ENCODE measurements at places on chromosomes 4 and X.

DNA sequence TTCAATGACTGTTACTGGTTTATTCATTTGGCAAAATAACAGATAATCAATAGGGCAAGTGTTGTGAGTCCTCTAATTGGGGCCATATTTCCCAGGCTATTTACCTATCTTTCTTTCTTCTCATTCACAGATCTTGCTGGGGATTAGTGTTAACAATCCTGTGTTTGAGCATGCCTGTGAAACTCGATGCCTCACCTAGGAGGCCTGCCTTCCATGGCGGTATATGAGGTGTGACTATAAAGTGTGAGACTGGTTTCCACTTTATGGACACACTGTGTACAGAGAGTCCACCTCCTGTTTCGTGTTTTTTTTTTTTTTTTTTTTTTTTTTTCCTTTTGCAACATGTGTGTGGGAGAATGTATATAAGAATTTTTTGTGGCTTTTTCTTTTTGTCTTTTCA lies 199.3 kb downstream of the BMPR1B start:
- no peak for DNase-seq

DNA sequence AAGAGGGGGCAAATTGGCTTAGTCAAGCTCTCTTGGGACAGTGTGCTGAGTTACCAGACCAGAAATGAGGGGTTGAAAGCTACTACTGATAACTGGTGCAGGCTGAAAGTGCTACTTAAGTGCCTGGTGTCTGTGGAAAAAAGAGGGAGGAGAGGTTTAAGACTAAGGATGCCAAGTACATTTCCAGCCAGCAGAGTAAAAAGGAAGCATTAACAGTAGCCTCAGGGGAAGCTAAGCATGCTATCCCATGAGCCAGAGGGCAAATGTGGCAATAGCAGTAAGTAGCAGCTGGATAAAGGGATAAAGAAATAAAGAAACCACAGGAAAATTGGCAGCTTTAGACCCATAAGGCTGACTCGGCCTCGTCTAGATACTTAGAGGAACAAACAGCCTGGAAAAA lies 196.3 kb upstream of the MAB21L2 start:
- no peak for DNase-seq

- no peak for DNase-seq
These were observed 185.5 kb upstream of the PSAPL1 start for GRCh38 chr4:7620086-7620813.

DNA sequence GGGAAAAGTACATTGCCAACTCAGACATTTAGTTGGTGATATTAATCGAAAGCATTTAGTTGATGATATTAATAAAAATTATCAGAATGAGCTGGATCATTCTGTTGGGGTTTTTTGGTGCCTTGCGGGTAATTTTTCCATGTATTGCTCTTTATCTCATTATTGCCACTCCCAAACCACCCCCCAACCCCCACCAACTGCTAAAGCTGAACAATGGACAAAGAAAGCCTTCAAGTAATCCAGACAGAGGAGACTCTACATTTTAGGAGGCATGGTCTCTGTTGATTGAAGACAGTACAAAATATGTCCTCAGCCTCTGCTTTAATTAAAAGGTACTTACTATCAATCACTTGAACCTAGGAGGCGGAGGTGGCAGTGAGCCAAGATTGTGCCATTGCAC lies 22.5 kb downstream of the PDK3 start:
- no peak for DNase-seq

DNA sequence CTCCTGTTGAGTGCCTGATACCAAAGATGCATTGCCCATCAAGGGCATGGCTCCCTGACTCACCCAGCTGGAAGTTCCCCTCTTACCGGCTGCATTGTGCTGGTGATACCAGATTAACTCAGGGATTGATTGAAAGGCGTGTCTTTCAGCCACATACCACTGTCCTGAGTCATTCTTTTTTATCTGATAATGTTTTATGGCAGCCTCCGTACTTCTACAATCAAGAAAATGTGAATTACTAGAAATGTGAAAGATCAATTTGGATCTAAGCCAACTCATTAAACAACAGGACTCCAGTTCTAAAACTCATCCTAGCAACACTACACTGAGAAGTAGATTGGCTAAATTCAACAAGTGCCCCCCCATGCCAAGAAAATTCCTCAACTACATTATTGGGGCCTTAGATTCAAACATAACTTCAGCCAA lies 40.0 kb downstream of the TXK start:
- DNase-seq: no peak

DNA sequence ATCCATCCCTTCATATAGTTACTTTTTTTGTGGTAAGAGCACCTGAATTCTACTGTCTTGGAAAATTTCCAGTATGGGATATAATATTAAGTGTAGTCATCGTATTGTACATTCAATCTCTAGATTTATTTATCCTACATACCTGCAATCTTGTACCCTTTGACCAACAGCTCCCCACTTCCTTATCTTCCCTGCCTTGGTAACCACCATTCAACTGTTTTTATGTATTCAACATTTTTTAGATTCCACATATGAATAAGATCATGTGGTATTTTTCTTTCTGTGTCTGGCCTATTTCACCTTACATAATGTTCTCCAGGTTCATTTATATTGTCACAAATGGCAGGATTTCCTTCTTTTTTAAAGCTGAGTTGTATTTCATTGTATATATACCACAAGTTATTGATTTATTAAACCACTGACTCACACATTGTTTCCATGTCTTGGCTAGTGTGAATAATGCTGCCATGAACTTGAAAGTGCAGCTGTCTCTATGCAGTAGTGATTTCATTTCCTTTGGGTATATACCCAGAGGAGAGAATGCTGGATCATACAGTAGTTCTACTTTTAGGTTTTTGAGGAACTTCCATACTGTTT lies 572.5 kb downstream of the MAGEB5 start:
- DNase-seq: no peak

- DNase-seq: no peak
These were observed 5.5 kb upstream of the OPRPN start for GRCh38 chr4:70392057-70392776.

- DNase-seq: no peak
These were observed 36.1 kb downstream of the CPLX1 start for GRCh38 chr4:789571-790465.

GRCh38 chr4:72205298-72205697 lies 173.5 kb downstream of the NPFFR2 start:
- no peak for DNase-seq

DNA sequence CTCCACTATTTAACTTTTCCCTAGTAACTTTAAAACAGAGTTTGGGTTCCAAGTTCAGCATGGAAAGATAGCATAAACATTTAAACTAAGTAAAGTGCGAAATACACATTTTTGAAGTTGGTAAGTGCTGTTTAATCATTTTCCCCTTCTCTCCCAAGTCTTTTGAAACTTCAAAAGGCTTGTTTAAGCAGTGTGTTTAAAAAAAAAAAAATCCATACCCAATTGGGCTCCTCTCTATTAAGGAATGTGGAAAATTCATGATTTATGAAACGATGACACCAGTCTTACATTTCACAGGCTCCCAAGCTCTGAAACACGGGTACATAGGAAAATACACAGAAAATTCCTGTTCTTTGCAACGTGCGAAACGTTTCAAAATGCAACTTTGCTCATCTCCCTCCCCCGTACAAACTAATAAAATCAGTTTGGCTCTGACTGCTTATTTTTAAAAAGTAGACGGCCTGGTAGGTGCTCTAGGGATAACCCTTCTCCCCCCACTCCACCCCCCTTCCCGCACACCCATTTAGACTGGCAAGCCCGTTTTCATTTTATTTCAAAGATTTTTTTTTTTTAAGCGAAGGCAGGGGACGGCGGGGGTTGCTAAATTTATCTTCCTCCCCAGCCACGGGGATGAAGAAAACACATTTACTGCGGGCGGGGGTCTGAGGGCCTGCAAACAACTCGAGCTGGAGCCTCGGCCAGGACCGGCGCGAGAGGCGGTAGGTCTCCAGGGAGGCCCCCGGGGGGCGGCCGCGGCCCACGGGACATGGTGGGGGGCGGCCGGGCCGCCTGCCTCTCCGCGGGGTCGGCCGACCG lies 786 bp upstream of the ZFX start:
- no peak for DNase-seq

- DNase-seq: no peak
These were observed 24.6 kb downstream of the HERC5 start for GRCh38 chr4:88481537-88481936.

GRCh38 chr4:73230865-73231517 lies 27.6 kb downstream of the ANKRD17 start:
- no peak for DNase-seq

GRCh38 chrX:56813318-56813837 lies 84.3 kb downstream of the NBDY start:
- peak; percentile 59 for DNase-seq

- DNase-seq: no peak
These were observed 206.1 kb downstream of the SLC39A8 start for GRCh38 chr4:102139132-102139573.

DNA sequence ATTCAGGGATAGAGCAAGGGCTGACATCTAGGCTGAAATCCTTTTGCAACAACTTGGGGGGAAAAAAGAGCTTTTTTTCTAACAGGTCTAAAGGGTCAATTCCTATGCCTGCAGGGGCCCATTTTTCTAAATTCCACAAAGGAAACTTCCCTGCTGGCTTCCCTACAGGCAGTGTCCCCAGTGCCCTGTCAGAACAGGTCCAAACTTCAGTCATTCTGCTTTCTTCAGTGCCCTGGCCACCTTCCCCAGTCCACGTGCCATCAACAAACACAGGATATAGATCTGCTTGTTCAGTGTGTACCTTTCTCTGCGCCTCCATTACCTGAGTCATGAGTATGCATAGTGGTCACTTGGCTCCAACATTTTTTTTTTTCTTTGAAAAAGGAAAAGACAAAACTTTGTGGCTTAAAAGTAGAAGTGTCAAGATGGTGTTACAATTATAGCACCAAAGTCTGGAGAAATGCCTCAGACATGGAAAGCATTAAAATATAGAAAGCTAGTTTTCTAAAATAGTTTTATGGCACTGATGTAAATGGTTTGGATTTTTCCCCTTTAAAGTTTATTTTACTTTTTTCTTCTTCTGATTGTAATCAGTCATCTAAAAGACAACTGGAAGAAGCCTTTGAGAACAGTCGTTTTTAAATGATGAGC lies 84.0 kb upstream of the JADE1 start:
- no peak for DNase-seq

DNA sequence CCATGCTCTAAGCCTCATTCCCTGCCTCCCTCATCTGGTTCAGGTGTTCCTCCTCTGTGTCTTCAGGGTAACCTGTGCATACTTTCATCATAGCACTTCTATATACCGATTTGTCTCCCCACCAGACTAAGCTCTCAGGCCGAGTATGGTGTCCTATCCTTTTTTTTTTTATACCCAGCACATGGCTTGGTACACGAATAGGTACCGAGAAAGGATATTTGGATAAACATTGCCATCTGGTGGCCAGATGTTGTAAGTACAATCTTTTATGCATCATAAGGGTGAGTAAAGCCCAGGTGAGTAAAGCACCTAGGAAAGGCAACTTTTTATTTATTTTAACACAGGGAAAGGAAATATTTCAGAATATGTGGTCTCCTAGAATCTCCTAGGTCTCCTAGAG lies 68.4 kb downstream of the MID2 start:
- DNase-seq: peak; percentile 37

DNA sequence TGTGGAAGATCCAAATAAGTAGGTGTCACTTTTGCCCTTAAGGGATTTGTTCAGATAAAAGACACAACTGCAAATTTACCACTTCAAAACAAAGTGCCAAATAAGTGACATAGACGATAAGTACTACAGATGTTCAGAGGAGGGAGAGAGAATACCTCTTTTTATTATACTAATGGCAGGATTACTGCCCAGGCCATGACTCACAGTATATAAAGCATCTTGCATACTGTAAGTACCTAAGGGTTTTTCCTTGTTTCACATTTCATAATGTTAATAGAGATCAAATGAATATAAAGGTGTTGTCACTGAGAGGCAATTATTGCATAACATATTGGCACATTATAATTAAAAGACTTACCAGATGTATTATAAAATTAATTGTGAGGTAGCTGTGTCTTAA lies 46.4 kb downstream of the PTPN13 start:
- DNase-seq: no peak

- DNase-seq: no peak
These were observed 36.2 kb upstream of the ATP6AP2 start for GRCh38 chrX:40544343-40545266.

GRCh38 chr4:40596522-40596921 lies 33.1 kb downstream of the RBM47 start:
- no peak for DNase-seq

DNA sequence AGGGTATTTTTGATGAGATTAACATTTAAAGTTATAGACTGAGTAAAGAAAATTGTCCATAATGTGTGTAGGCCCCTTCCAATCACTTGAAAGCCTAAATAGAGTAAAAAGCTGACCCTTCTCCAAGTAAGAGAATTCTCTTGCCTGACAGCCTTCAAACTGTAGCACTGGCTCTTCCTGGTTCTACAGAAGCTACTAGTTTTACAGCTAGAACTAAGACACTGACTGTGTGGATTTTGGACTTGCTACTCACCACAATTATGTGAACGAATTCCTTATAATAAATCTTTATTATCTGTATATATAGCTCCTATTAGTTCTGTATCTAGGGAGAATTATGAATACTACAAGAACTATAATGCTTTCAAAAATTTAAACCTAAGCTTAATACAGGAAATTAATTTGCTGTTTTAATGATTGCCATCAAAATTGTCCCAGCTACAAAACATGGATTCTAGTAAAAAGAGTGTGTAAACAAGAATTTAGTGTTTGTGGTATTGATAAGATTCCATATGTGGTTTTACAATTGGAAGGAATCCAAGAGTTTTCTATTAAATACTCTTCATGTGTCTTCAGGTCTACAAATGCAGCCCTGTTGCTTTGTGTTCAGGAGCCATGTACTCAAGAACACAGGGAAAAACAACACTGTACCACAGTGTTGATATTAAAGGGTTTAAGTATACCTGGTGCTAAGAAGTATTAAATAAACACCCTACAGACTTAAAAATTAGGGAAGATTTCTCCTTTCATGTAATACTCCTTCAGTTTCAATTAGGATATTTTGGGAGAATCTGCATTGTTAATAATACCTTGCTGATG lies 366.5 kb downstream of the CXXC4 start:
- DNase-seq: no peak

DNA sequence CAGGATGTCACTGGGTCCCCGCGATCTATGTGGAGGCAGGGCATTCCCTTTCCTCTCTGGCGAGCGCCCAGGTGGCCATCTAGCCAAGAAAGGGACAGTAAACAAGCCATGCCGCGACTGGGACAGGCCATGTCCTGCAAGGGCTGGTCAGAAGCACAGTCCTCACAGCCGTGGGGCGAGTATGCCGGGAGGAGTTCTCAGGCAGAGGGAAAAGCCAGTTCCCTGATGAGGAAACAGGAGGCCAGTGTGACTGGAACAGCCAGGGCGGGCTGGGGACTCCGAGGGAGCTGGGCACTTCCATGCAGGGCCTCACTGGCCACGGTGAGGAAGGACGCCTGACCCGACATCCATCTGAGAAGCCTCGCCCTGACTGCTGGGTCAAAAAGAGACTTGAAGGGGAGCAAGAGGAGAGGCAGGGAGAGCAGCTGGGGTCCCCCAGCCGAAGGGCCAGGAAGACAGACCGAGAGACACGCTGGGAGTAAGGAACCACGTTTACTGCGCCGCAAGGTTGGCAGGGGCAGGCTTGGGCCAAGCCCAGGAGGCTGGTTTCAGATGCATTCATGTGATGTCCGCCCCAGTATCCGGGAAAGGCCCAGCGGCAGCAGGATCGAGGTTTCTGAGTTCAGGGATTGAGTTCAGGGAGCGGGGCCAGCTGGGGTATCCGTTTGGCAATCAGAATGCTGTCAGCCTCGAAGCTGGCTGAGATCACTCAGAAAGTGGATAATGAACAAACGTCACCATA lies 15.0 kb downstream of the CFAP99 start:
- no peak for DNase-seq
